B cell (primary cell): ENCODE measurements at places on chromosomes 3 and 15.

DNA sequence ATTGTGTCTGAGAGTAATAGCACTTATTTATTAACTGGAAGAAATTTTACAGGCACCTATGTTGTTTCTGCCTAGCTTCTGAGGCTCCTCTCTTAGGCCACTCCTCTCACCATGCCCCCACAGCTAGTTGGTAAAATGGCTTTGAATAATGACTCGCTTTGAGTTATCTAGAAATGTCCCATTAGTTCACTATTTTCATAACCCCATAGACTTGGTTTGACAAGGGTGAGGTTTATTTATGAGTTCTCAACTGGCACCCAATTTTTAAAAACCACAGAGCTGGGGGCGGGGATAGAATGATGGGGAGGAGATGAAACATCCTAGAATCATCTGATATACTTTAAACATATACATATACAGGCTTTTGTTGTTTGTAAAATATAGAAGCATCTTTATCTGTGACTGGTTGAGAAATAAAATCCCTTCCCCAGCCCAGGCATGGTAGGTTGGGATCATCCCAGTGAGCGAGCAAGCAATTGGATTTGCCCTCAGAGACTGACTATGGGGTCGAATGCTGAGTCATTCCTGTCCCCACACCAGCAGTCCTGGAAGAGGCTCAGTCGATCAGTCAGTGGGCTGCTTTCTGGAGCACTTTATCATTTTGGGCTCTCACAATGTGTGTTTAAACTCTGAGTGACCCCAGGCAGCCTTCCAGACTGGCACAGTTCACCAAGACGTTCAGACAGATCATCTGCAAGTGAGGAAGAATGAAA lies 60.2 kb upstream of the TSEN2 start:
- H3K36me3 ChIP-seq, result no peaks in the 10 kb centered on the region
- DNase-seq, result no peak
- no peak overlapping the region for H3K4me3 ChIP-seq
- H3K27ac ChIP-seq, result no peak overlapping the region

DNA sequence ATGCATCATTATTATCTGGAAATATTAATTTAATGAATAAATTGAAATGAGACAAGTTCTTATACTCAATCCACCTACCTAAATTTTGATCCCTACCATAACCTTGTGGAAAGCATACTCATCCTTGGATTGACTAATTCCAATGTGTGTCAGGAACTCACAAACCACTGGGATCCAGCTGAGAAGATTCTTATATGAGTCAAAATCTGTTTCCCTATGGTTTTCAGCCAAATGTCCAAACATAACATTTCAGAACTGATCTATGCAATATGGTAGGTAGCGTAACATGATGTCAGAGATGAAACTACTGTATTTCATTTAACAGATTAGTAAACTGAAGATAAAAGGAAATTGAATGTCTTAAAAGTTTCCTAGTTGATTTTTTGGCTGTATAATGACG lies 250.0 kb downstream of the PLOD2 start:
- H3K27ac ChIP-seq, result no peak overlapping the region
- DNase-seq, result no peak
- H3K4me1 ChIP-seq, result no peaks in the 10 kb centered on the region
- H3K36me3 ChIP-seq, result no peaks in the 10 kb centered on the region
- H3K4me3 ChIP-seq, result no peak overlapping the region

GRCh38 chr3:161117646-161118045 lies 12.5 kb upstream of the B3GALNT1 start:
- DNase-seq, result no peak
- no peak overlapping the region for H3K4me3 ChIP-seq
- H3K36me3 ChIP-seq, result no peaks in the 10 kb centered on the region
- no peaks in the 10 kb centered on the region for H3K4me1 ChIP-seq
- no peaks in the 10 kb centered on the region for H3K27me3 ChIP-seq
- H3K27ac ChIP-seq, result no peak overlapping the region

DNA sequence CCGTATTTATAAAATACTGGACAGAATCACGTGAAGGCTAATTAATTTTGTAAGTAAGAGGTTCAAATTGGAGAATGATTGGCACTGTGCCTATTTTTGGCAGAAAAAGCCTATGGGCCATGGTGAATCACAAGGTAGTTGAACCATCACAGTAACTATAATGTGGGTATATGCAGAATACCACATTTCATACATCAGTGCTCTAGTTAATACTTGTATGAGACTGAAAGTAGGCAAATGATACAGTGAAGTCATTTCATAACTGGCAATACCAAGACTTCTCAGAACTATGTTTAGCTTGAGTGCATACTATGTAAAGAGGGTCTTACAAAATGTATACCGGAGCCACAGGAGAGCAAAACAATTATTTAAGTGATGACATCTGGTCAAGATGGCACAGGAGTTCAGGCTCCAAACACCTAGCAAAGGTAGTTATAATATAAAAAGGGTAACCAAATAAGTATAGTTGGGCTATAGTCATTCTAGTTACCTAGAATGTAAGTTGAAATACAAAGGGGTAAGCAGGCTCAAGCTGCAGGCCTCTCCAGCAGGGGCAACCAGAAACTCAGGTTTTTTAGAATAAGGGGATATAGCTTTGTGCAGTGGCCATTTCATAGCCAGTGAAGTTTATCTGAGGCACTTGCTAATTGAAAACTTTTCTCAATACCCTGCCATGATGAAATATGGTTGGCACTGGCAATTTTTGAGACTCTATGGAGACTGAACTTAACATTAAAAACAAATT lies 19.1 kb downstream of the GPR160 start:
- H3K36me3 ChIP-seq, result no peaks in the 10 kb centered on the region
- H3K27ac ChIP-seq, result no peak overlapping the region
- H3K4me3 ChIP-seq, result no peak overlapping the region
- no peak for DNase-seq
- H3K27me3 ChIP-seq, result no peaks in the 10 kb centered on the region
- H3K4me1 ChIP-seq, result peaks cover 25% of the 10 kb centered on the region

GRCh38 chr3:185959609-185960521 lies 22.1 kb upstream of the TRA2B start:
- no peak overlapping the region for H3K4me3 ChIP-seq
- no peak for DNase-seq
- H3K36me3 ChIP-seq, result no peaks in the 10 kb centered on the region
- H3K27ac ChIP-seq, result no peak overlapping the region

DNA sequence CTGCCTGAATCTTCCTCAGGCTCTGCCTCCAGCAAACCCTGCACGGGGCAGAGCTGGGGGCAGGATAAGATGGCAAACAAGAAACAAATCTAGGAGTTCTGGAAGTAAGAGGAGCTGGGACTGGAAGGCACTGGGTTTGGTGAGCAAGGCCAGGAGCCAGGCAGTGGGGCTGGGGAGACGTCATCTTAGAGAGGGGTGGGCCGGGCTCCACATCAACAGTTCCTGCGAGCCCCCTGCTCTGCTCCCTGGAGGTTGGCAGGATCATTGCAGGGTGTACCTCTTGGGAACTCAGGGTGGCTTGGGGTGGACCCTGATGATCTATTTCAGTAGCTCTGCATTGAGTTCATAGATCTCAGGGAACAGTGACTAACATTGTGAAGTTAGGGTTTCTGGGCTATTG lies 87.3 kb upstream of the PRR23E start:
- H3K4me3 ChIP-seq, result no peak overlapping the region
- no peaks in the 10 kb centered on the region for H3K4me1 ChIP-seq
- no peaks in the 10 kb centered on the region for H3K36me3 ChIP-seq
- no peak for DNase-seq

DNA sequence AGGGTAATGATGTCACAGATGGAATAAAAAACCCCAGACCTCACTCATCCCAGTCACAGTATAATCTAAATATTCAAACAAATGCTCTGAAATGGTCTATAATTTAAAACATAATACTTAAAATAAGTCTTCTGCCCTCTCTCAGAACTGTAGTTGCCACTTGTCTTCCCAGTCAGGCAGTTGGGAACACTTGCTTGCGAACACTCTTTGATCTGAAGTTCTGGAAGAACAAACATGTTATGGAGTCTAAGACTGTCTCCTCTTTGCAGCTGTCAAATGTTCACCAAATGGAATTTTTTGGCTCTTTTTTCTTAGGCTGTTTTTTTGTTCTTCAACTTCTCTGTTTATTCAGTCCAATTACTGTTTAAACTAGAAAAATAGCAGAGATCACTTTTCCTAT lies 711.1 kb upstream of the GOLIM4 start:
- H3K36me3 ChIP-seq, result no peaks in the 10 kb centered on the region
- no peaks in the 10 kb centered on the region for H3K4me1 ChIP-seq
- H3K4me3 ChIP-seq, result no peak overlapping the region
- no peak overlapping the region for H3K27ac ChIP-seq

- H3K27ac ChIP-seq, result no peak overlapping the region
- H3K36me3 ChIP-seq, result no peaks in the 10 kb centered on the region
- DNase-seq, result no peak
- no peaks in the 10 kb centered on the region for H3K4me1 ChIP-seq
These were observed 335.6 kb upstream of the LMCD1 start for GRCh38 chr3:8166014-8166413.
